ENCODE measurements at places on chromosomes 1 and 21.

GRCh38 chr1:244732851-244733450, 80.0 kb downstream of the DESI2 start:
- no peak for DNase-seq

- DNase-seq, result no peak
Measured at GRCh38 chr1:28579401-28579800, 12.7 kb upstream of the RAB42 start.

DNA sequence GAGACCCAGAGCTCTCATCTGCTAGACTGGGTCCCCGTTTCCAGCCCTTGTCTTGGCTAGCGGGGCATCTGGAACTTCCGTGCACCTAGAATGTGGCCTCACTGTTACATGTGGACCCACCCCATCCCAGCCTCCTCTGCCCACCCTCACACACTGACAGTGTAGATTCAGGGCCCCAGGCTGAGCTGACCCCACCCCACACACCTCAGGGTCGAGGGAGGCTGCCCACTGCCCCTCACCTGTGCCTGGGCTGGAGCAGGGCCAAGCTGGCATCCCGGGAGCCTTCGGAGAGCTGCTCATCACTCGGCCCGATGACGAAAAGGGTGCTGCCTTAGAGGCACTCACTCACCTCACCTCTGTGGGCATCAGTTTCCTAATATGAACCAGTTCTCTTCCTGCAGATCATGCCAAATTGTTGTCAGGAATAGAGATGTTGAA, 11.1 kb downstream of the ACOT11 start:
- no peak for DNase-seq

DNA sequence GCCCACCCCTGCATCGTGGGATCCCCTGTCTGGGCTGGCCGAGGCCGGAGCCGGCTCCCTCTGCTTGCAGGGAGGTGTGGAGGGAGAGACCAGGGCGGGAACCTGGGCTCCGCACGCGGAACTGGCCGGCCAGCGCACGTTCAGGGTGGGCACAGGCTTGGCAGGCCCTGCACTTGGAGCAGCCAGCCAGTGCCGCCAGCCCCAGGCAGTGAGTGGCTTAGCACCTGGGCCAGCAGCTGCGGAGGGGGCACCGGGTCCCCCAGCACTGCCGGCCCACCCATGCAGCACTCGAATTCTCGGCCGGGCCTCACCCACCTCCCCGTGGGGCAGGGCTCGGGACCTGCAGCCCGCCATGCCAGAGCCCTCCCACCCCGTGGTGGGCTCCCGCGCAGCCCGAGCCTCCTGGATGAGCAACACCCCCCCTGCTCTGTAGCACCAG, 422.6 kb downstream of the AMY1C start:
- no peak for DNase-seq

GRCh38 chr1:179303200-179303785, 9.7 kb downstream of the SOAT1 start:
- no peak for DNase-seq

DNA sequence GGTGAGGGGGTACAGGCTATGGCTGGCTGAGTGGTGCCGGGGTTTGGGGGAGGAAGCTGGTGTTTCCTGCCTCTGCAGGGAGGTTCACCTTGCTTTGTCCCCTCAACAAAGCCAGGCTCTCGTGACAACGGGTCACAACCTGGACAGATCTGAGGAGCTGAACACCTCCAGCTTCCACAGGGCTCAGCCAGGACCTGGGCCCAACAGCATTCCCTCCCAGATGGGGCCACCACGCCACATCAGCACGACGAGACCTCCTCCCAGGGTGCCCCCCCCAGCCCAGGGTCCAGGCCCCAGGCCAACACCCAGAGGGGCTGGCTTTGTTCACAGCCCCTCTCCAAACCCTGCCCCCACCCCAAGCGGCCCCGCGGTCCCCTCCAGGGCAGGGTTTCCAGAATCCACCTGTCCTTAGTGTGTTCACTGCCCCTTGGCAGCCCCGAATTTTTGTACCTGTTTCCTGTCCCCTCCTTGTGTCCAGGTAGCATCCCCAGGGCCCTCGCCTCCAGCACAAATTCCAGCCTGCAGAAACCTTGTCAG, 34.7 kb downstream of the UBE2G2 start:
- DNase-seq, result no peak

GRCh38 chr1:190244406-190244805, 233.3 kb downstream of the BRINP3 start:
- no peak for DNase-seq

DNA sequence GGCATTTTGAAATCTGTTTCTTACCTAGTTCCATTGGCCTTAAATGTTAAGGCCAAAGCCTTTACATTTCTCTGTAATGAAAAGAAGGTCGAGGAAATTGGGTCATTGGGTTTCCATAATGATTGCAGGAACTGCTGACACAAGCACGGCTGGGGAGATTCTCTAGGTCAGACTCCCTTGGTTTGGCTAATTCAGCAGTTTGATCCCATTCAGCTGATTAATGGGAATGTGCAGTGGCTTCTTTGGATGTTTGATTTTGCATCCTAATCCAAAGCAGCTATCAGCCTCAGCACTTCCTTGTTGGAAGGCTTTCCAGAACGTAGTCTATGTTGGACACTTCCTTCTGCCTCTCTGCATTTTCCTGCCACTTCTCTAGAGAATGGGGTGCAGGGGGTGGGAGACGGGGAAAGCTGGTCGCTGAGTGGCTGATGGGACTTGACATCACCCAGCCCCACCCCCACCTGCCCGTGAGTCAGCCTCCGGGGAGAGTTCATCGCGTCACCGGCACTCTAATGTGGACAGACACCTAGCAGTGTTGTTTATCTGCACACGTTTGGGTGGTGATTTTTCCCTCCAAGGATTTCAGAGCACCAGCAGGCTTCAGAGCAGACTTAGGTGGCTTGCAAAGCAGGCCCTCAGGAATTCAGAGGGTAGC, 5.4 kb downstream of the PSEN2 start:
- no peak for DNase-seq

- no peak for DNase-seq
Measured at GRCh38 chr1:91718877-91719276, 167.1 kb downstream of the TGFBR3 start.

DNA sequence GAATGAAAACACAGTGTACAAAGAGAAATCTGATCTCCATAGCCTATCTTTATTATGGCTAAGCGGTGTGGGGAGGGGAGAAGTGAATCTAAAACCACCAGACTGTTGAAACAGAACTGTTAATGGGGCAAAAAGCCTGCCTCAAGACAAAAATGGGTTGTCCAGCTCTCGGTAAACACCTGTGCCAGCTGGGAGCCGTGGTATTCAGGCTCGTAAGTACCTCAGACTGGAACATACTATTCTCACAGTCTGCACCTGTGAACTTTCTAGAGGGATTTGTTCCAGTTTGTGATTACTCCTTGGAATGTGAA, 42.7 kb upstream of the ATP1A1 start:
- no peak for DNase-seq

DNA sequence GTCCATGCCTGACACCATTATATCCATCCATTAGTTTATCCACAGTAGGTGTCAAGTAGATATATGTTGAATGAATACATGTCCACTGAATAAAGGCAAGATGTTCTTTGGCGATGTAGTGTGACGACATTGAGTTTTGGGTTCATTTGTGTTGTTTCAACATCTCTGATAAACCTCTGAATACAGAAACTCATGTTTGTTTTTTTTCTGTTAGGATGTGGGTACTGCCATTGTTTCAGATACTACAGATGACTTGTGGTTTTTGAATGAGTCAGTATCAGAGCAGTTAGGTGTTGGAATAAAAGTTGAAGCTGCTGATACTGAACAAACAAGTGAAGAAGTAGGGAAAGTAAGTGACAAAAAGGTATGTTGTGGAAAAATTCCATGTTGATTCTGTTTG, 28.1 kb downstream of the MDM4 start:
- no peak for DNase-seq

DNA sequence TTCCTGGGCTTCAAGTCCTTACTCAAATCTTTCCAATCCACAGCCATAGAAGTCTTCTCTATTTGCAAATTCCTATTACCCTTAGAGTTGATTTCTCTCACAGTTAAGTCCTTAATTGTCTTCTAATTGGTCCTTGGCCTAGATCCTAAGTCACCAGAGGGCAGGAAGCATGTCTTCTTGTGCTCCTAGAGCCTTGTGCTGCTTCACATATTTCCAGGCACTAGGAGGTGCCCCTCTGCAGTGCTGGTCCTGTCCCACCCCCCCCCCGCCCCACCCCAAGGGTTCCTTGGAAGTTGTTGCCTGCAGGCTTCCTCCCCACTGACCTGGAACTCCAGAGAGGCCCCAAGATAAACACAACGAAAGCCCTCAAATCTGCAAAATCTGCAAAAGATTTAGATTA, 28.1 kb upstream of the TARBP1 start:
- DNase-seq, result no peak

- DNase-seq, result no peak
Measured at GRCh38 chr1:28976248-28976647, 61.9 kb downstream of the EPB41 start.

DNA sequence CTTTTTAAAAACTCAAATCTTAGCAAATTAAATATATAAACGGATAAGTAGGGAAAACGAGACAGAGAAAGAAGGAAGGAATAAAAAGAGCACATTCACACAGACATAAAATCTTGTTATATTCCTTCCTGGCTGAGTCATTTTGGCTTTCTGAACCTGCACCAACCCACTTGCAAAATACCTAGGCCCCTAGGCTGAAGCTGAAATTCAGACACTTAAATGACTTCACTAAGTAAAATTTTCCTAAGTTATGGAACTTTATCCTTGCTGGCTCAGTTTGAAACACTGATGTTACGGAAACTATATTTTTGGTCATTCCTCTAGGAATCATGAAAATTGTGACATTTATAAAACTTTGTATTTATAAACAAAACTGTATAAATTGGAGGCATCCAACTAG, 462.8 kb upstream of the NFIA start:
- DNase-seq, result no peak

GRCh38 chr21:38982804-38983203, 177.1 kb downstream of the ETS2 start:
- no peak for DNase-seq
